NCI-H774 (cell line): ENCODE measurements at places on chromosomes 3 and 15.

GRCh38 chr3:107377151-107377550 is at the start of gene CCDC54:
Gene CCDC54 (plus strand): TSS chr3:107377439. CDS start chr3:107377588, 149 bp downstream.
- no peak for DNase-seq

- DNase-seq = no peak
Observed at GRCh38 chr3:134483195-134483900, 2.4 kb downstream of the ANAPC13 start.

DNA sequence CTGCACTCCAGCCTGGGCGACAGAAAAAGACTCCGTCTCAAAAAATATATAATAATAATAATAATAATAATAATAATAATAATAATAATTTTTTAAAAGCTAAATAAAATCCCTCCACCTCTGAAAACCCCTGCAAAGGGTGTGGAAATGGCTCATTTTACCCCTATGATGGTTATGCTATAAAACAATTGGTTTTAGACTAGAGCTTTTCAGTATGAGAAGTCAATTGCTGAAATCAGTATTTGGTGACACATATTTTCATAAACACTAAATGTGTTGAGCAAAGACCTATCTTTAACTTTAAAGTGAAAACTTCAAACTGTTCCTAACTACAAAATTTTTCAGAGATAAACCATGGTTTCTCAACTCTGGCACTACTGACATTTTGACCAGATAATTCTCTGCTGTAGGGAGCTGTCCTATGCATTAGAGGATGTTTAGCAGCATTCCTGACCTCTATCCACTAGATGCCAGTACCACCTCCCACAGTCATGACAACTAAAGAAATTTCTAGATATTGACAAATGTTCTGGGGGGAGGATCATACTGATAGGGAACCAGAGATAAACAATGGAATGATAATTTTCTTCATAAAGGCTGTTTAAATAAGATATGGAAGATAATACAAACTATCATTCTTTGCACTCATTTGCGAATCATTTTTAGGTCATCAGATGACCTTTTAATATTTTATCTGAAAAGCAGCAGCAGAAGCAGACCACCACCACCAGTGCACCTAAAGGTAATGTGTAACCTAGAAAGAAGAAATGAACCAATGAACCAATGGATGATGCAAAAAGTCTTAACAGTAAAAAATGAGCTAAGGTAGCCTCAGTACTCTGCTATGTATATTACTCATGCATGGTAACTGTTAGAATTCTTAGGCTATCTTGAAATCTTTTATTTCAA is 13.8 kb downstream of the PTPN9 start:
- no peak for DNase-seq

DNA sequence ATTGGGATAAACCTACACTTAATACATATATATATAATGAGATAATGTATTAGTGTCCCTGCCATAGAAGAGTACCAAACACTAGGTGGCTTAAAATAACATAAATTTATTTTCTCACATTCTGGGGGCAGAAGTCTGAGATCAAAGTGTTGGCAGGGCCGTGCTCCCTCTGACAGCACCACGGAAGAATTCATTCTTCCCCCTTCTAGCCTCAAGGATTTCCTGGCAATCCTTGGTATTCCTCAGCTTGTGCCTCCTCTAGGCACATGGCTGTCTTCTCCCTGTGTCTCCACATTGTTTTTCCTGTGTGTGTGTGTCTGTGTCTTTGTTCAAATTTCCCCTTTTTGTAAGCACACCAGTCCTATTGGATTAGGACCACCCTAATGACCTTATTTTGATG is 115.2 kb upstream of the AGBL1 start:
- DNase-seq = no peak

- no peak for DNase-seq
Observed at GRCh38 chr3:76958274-76958673, 81.6 kb upstream of the ROBO2 start.

DNA sequence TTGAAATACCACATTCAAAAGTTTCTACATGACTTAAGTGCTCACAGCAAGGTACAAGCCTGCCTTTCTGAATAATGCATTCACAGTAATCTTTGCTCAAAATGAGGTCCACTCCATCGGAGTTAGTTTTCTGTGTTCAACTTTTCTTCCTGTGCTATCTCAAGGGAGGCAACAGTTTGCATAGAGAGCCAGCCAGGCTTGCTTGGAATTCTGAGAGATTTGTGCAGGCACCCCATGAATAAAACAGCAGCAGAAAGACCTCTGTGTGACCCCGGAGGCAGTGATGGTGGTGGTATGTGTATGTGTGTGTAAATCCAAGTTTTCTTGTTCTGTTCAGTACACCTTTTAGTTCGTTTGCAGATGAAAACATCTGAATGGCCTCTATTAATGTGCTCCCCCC is 124.0 kb downstream of the ADAMTS9 start:
- no peak for DNase-seq

GRCh38 chr3:24513463-24513862 is 18.8 kb upstream of the THRB start:
- DNase-seq = no peak

GRCh38 chr15:82044373-82045178 is 1.2 kb downstream of the MEX3B start:
- DNase-seq = no peak

- DNase-seq = no peak
Observed at GRCh38 chr3:71523628-71524027, 59.9 kb downstream of the FOXP1 start.

DNA sequence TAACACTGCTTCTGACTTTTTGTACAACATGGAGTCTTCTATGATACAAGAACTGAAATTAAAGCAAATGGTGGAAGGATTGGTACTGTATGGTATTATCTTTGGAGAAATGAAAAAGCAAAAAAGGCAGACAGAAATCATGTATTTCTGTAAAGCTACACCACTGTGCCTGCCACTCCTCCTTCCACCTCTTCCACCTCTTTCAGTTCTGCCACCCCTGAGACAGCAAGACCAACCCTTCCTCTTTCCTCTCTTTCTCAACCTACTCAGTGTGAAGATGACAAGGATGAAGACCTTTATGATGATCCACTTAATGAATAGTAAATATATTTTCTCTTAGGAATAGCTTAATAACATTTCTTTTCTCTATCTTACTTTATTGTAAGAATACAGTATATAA is 57.0 kb downstream of the CD200 start:
- no peak for DNase-seq

GRCh38 chr3:102614021-102614569 is 179.3 kb downstream of the ZPLD1 start:
- DNase-seq = no peak

DNA sequence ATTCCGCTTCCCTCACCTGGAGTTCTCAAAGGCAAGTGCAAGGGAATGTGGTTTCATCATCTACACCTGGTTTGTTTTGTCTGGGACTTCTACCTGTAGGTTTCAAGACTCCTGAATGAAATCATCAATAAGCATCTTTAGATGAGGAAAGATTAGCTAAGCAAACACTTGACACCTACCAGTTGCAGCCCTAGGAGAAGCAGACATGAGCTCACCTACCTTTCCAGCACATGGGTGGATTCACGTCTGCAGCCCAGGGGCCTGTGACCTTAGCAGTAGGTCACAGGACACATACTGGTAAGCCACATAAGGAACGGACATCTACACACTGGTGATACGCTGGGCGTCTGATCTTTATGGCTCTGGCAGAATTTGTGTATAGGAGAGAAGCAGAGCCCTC is 26.7 kb downstream of the SLCO2A1 start:
- no peak for DNase-seq

DNA sequence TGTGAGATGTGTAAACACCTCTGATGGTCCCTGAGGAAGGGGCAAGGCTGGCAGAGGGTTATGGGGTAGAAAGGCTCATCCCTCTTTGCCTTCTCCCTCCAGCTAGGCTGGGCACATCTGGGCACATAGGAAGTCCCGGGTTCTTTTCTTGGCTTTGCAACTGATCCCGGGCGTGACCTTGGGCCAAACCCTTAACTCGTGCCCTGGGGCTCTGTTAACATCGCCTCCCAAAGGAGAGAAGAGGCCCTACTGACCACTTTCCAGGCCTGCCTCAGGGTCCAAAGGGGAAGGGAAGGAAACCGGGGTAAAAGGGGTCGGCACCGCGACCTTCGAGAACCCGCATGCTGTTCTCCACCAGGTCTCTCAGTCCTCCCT is 549 bp downstream of the C3orf18 start:
- DNase-seq = no peak

DNA sequence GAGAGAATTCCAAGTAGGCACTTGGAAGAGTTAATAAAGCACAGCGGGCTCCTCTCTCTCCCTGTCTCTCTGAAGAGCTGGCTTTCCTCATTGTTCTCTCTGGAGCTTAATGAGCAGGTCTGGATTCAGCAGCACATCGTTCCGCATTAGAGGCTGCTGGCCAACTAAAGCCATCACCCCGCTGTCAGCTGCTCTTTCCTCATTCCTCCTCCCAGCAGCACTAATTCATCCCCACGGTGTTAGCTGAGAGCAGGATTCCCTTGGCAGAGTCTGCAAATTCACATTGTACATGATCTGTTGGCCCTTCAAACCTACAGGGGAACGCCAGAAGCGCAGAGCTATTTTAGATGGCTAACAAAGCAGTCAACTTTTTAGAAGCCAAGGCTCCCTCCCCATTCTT is 44.2 kb downstream of the SGO1 start:
- DNase-seq = peak; percentile 25

- DNase-seq = no peak
Observed at GRCh38 chr3:132980102-132980501, 58.1 kb upstream of the TMEM108 start.

DNA sequence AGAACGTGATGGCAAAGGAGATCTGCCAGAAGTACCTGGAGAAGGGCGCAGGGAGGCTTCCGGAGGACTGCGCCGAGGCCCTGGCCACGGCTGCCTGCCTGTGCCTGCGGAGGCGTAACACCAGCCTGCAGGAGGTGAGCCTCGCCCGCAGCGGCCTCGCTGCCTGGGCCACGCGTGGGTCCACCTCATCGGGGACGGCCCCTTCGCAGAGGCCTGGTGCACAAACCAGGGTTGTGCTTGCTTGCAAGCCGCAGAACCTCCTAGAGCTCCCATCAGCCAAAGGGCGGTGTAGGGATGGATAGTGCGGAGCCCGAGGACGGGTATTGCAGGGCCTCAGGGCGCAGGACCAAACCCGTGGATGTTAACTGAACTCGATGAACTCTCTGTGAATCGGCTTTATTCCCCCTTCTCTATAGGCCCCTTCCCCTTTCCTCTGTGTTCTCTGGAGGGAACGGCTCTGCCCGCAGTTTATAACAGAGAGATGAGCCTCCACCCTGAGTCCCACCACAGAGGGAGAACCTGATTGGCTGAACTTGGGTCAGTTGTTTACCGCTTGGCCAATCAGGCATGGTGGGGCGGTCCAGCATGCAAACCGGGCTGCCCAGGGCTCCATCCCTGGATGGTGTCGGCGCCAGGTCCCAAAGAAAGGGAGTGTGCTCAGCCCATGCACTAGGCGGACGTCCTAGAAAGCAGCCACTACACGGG is 13.6 kb upstream of the TATDN2 start:
- no peak for DNase-seq

DNA sequence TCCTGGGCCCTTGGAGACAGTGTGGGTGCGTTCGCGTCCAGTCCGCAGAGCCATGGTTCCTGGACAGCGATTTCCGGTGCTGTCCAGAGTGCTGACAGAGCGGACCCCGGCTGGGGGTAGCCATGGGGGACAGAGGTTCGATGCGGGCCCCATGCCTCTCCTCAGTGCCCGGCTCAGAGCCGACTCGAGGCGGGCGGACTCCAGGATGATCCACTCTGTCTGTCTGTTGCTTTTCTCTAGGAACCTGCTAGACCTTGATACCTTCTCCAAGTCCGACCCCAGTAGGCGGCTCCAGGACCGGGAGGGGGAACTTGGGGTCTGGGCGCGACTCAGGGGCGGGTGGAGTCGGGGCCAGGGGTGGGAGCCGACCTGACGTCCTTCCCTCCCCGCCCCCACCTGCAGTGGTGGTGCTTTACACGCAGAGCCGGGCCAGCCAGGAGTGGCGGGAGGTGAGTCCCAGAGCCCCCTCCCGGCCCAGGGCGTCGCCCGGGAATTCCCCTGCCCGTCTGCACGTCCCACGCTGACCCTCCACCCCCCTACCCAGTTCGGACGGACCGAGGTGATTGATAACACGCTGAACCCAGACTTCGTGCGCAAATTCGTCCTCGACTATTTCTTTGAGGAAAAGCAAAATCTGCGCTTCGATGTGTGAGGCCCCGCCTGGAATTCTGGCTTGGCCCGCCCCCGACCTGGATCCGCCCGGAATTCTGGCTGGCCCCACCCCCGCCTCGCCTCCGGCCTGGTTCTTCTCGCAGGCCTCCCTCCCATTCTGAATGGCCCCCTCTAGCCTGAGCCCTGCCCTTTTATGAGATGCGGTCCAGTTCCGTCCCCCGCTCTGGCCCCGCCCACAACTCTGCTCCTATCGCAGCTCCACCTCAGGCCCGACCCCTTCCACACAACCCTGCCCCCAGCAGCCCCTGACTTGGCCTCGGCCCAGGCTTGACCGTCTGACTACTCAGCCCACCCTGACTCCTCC is 1.0 kb downstream of the CPNE9 start:
- DNase-seq = peak; percentile 43

GRCh38 chr3:119669906-119670570 is 7.2 kb downstream of the COX17 start:
- DNase-seq = no peak

GRCh38 chr3:39143051-39143885 is 10.1 kb downstream of the CSRNP1 start:
- DNase-seq = no peak

- DNase-seq = no peak
Observed at GRCh38 chr3:51269466-51269865, 115.6 kb upstream of the MANF start.

DNA sequence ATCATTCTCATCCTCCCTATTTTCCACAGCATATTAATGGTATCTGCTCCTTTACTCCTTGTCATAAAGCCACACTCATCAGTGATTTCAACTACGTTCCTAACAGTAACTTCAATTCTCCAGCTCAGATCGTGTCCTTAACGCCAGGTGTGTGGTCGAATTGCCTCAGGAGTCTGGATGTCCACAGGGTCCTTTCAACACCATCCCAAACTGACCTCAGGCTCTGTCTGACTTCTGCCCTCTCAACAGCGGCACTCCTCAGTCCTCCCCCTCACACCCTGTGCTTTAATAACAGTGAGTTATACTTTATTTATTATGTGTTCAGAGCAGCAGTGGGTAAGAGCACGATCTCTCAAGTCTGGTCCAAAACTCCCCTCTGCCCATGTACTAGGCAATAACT is 42.4 kb downstream of the ST3GAL6 start:
- DNase-seq = no peak

- no peak for DNase-seq
Observed at GRCh38 chr3:183008303-183008702, 28.0 kb upstream of the DCUN1D1 start.

DNA sequence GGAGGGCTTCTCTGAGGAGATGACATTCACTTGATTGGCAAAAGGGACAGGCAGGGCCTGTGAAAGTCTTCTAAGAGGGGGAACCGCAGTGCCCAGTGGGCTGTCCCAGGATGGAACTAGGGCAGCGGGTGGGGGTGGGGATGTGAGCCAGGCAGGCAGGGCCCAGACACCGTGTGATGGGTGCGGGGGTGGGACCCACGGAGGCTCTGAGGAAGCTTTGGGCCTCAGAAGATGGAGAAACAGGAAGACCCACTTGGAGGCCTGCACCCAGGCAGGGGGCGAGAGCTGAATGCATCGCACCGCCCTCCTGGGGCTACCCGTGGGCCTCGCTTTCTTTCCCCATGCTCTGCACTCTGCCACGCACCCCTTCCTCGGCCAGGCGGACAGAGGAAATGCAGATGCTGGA is 32.9 kb upstream of the ACAD9 start:
- DNase-seq = no peak
